ENCODE measurements at places on chromosomes 7 and 10.

GRCh38 chr10:101538446-101538845, 49.6 kb downstream of the POLL start:
- no peak for DNase-seq

GRCh38 chr10:117457071-117457810, 82.0 kb upstream of the PDZD8 start:
- DNase-seq = no peak

GRCh38 chr10:4262870-4263600, 478.0 kb upstream of the KLF6 start:
- DNase-seq = no peak

DNA sequence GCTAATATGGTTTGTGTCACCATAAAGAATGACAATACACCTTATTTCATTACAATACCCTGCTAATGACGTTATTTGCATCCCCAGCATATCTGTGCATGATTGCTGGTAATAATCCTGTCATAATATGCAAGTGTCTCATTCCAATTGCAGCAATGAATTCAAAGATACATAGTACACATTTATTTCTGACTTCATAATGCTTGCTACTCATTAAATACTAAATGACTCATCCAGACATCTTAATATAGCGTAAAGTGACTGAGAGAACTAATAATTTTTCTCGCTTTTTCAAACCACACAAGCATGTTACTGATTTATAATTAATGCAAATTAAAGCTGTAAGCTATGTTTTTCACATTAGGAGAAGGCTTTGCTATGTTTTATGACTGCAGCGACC, 234.7 kb upstream of the MDFIC start:
- no peak for DNase-seq

DNA sequence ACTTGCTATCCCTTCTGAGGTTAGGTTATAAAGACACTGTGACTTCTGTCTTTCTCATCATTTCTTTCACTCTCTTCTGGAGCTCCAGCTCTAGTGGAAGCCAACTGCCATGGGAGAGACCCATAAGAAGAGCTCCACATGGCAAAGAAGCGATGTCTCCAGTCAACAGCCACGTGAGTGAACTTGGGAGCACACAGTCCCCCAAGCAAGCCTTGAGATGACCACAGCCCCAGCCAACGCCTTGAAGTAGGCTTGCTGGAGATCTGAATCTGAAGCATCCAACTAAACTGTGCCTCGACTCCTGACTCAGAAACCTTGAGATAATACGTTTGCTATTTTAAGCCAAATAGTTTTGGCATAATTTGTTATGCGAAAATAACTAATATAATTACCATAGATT, 181.7 kb upstream of the GDF10 start:
- DNase-seq = no peak

DNA sequence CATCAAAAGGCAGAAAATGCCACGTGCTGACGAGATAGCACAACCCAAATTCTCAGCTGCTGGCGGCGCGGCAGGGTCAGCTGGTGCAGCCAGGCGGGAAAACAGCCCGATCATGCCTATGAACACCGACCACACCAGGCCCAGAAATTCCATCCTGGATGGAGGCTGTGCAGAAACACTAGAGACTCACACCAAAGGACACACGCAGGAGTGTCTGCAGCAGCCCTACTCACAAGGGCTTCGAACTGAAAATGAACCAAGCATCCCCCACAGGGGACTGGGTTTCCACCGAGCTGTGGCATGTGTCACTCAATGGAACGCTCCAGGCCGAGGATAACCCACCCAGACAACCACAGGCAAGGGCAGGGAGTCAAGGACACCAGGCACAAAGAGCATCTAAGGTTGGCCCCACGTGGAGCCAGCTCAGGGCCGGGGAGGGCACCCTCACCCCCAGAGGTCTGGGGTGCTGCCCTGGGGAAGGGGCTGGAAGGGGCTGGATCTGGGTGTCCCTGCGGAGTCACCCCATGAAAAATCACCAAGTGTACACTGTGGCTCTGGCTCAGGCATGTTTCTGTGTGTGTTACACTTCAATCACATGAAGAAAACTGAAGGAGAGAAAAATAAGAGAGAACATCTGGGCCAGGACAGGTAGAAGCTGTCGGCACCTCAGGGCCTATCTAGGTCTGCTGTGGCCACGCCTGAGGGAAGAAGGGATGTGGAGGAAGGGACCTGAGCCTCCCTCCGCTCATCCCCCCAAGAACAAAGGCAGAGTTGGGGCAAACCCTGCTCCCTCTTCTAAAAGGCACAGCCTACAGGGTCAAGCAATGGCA, 33.0 kb downstream of the RASGEF1A start:
- no peak for DNase-seq

GRCh38 chr7:113004726-113005454, 81.7 kb downstream of the GPR85 start:
- no peak for DNase-seq

DNA sequence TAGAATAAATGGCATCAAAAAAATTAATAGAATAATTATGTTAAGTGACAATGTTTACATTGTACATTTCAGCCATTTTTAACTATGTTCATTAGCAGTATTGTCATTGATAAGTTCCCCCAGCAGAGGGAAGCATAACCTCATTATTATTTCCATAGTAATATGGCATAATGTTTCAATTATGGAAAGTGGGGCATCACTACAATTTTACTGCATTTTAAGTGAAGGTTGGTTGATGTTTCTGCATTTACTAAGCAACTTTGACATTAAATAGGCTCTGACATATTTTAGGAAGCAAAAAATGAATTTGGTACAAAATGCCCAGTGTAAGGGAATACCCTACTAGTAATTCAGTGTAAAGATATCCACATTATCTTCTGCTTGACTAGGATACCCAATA, 218.3 kb downstream of the SEMA3A start:
- DNase-seq = no peak

GRCh38 chr10:94103801-94104221, 110.1 kb downstream of the PLCE1 start:
- no peak for DNase-seq

GRCh38 chr10:27541796-27542729, 38.0 kb downstream of the RAB18 start:
- DNase-seq = no peak

DNA sequence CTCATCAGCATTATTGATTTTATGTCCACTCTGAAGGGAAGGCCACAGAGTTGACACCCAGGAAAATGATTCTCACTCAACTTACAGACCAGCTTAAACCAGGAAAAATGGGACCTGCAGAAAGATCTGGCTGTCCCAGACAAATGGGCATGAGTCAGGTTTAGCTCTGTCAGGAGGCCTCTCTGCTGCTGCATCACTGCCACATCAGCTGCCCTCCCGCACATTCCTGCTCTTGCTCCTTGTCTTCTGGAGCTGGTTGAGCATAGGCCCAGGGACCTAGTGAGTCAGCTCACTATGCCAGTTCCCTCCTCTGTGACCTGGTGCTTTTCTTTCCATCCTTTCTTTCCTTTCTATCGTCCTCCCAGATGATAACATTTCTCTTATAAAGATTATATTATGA, 18.8 kb upstream of the SMNDC1 start:
- DNase-seq = no peak

- no peak for DNase-seq
Observed at GRCh38 chr7:41110186-41110585, 592.7 kb downstream of the INHBA start.

DNA sequence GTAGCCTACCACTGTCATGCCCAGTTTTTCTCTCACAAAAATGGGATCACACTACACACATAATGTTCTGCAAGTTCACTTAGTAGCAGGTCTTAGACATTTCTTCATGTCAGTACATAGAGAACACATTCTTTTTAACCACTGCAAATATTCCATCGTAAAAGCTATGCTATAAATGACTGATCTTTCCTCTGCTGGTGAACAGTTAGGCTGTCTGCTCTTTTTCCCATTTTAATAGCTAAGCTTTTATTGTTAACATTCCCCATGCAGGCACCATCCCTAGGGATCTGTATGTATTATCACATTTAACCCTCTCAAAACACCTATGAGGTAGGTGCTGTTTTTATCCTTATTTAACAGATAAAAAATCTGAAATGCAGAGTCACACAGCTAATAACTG, 46.2 kb upstream of the PDCD4 start:
- no peak for DNase-seq

DNA sequence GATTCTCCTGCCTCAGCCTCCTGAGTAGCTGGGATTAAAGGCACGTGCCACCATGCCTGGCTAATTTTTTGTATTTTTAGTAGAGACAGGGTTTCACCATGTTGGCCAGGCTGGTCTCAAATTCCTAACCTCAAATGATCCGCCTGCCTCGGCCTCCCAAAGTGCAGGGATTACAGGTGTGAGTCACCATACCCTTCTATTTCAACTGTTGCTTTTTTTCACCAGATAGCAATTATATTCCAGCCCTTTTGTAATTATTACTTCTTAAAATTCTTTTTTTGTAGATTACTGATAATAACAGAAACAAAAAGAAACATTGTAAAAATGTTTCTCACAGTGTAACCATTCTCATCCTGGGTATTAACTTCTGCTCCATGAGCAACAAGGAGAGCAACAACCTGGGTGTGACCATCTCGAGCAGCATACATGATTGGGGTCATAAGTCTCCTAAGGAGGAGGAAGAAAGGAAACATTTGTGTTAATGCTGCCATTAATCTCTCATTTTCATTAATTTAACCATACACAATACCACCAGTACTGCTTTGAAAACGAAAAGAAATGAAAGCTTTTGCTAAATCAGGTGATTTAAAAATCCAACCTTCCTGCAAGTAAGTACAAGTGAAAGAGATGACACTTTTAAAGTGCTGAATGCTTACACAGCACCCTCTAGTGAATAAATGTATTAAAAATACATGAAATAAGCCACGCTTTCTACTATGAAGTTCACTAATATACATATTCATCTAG, 41.8 kb downstream of the ASZ1 start:
- no peak for DNase-seq

DNA sequence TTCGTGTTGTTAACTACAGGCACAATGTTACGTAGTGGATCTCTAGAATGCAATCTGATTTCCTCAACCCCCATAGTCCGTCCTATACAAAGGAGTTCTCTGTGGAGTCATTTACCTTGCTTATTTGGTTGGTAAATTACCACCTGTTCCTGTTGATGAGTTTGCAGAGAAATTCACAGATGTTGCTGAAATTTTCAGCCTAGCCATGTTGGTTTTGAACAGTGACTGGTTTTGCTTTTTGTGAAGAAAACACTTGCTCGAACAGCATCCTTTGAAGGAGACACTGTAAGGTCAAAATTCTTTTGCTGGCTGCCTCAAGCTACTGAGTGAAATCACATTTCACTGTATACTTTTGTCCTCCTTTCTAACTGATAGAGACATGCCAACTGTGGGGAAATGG, 15.4 kb upstream of the PRKCQ start:
- DNase-seq = no peak

- DNase-seq = no peak
Observed at GRCh38 chr7:48116043-48116442, 27.0 kb downstream of the UPP1 start.

GRCh38 chr10:47016564-47016963, 105.3 kb downstream of the PTPN20 start:
- no peak for DNase-seq

Data from activated T-helper 1 cell treated with anti-CD3 and anti-CD28 coated beads, Interleukin-2, amount 50 U/mL, for 16 hours (primary cell).